ENCODE measurements at places on chromosomes 3 and 15.

DNA sequence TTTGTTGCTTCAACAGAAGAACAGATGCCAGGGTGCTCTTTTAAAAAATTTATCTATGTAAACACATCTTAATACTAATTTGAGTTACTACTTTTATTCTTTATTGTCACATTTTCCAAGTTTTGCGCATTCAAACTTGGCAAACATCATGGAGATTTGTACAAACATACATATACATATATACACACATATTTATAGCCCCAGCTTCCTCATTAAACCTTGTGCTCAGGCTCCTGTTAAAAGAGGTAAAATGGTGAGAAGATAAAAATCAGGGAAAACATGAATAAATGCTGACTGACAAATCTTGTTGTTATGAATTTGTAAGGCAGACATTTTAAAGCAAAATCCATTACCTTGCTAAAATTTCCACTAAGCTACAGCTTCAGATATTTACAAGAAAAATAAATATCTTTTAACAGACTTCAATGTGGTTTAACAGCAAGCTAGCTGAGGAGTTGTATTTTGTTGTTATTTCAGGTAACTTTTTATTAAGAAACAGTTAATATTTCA, 27.1 kb downstream of the CDV3 start:
- no peak for DNase-seq

- DNase-seq = no peak
Measured at GRCh38 chr15:98555173-98555515, 93.2 kb upstream of the IGF1R start.

DNA sequence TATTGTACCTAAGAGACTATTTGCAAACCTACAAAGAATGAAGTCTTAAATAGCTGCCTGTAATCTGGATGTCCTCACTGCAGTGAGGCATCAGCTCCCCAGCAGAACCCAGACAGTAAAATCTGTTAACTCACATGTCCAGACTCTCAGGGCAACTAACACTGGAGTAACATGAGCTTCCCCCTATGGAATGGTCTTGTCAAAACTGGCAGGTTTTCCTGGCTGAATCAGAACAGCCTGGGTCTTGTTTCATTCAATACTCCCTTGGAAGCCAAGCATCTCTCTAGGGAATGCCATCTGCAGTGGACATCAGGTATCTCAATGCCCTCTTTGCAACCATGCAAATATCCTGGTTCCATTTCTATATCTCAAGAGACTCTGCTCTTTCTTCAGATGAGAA, 24.4 kb downstream of the PTPN9 start:
- no peak for DNase-seq

DNA sequence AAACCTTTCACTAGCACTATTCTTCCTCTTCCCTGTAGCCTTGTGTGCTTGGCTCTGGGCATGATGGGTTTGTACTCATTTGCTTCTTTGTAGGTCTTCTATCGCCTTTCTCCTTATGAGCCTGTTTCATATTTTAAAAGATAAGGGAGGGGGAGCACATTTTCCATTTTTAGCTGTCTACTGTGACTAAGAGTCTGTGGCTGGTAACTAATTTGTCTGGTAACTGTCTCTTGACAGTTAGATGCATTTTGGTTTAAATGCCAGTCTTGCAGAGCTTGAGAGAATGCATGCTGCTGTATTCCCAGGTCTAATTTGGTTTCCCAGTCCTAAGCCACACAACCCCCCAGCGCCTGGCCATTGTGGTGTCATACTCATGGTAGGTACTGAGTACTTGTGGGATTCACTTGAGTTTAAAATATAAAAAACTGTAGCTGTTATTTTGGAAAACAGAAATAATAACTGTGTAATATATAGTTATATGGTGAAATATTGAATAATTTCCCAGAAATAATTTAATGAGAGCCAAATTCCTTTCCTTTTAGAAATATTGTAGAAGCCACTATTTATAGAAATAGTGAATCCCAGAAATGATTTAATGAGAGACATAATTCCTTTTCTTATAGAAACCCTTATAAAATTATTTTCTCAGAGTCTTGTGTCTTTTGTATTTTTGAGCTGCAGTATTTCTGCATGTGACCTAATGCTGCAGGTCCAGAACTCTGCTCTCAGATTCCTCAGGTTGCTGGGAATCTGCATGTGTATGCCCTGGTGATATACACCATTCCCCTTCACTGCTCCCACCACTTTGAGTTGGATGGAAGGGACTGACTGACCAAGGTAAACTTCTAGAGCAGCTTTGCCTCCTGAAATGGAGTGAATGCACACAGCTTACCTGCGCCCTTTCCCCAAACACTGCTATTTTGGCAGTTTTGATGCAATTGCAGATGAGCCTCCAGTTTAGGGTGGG, 13.9 kb upstream of the GPR171 start:
- no peak for DNase-seq

- DNase-seq = no peak
Measured at GRCh38 chr15:98077186-98077585, 116.7 kb downstream of the ARRDC4 start.

GRCh38 chr3:103894162-103894822, 1459.5 kb downstream of the ZPLD1 start:
- no peak for DNase-seq

- DNase-seq = no peak
Measured at GRCh38 chr3:67646586-67647234, 7.7 kb downstream of the SUCLG2 start.

GRCh38 chr3:126746395-126747177, 42.5 kb downstream of the CHCHD6 start:
- DNase-seq = no peak

DNA sequence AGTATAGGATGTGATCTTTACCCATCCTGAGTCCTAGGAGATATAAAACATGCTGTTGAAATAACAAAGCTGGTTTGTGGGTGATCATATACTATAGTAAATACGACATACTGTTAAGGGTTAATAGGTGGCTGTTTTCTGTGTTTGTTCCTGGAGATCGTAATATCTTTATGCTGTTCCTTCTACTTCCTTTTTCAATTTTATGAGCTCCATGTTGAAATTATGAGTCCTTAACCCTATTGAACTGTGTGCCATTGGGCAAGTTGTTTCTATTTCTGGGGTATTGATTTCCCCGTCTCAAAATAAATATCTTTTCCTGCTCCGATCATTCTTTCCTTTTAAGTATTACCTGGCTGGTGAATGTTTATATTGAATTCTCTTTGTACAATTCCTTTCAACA, 115.1 kb downstream of the LPP start:
- DNase-seq = no peak

- no peak for DNase-seq
Measured at GRCh38 chr3:9883706-9884554, 3.9 kb upstream of the CIDEC start.

GRCh38 chr15:54007256-54007655, 29.0 kb downstream of the UNC13C start:
- no peak for DNase-seq

GRCh38 chr3:179184826-179185225, 36.7 kb downstream of the PIK3CA start:
- no peak for DNase-seq

- DNase-seq = no peak
Measured at GRCh38 chr15:83057696-83058376, 9.2 kb downstream of the BTBD1 start.

- DNase-seq = no peak
Measured at GRCh38 chr15:40693904-40694687, 878 bp upstream of the RAD51 start.

DNA sequence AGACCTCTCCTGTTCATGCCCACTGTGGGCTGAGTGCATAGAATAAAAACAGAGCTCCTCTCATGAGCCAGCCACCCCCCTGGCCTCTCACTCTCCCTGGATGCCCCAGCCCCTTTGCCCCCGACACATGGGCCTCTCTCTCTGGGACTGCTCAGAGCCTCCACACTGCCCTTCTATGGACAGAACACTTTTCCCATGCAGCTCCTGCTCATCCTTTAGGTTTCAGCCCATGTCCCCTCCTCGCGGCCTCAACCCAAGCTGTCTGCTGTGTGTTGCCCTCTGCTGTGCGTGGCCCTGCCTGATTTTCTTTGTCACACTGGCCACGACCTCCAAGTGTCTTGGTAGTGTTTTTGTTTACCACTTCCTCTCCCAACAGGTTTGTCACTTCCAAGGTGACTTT, 20.7 kb upstream of the PRR23E start:
- no peak for DNase-seq

DNA sequence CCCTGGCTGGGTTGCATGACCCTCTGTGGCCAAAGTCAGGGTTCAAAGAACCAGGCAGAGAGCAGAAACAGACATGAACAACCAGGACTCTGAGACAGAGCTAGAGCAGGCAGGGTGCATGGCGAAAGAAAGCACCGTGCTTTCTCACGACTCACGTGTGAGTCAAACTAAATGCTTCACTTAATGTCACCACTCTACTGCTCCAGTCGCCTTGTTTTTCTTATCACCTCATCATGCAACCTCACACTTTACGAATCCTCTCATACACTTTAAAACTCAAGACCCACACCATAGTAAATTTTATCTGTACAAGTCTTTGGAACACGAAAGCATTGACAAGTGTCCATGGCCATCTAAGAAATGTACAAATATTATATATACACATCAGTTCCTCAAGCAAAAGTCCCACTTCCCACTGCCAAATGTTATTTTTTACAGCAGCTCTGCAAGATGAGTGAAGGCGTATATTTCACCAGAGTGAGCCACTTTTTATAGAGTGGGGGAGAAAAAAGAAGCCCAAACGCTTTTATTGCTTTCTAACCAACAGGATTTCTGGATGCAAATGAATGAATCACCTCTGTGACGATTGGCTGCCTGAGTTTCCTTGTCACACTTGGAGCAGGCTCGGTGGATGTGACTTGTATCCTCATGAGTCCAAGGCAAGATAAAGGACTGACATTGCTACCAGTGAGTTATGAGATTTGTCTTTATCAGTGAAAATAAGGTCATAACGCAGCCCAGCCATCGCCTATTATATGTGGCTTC, 16.0 kb upstream of the MEGF11 start:
- no peak for DNase-seq

DNA sequence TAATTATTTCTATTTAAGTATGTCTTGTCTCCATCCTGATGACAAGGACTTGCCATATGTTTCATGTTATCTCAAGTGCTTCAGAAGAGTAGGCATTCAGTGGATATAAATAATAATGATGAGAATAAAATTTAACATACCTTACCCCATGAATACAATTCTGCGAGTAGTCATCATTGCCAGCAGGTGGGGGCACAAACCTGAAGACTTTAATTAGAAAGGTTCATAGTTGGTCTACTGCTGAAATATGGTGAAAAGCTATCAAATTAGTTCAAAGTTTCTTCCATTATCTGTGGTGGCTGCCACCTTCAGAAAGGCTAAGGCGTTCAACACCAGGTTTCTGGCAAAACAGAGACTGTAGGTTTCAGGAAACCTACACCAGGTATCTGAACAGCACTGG, 100.9 kb downstream of the P3H2 start:
- no peak for DNase-seq

DNA sequence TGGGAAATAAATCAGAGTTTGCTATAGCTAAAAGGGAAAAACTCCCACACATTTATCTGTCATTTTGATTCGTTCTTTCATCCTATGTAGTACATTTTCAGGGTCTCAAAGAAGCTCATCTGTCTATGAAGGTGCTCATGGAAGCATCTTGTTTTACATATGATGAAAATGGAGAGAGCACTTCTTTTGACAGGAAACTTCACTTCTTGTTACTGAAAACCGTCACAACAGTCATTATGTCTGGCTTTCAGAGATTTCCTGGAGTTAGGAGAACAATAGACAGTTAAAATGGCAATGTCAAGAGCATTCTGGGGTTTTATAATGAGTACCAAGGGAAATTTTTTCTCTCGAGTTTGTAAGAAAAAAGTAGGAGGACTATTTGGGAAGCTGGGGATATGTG, 83.3 kb downstream of the TMEM108 start:
- DNase-seq = no peak

GRCh38 chr3:127730171-127730570, 57.4 kb downstream of the ABTB1 start:
- DNase-seq = no peak

- DNase-seq = no peak
Measured at GRCh38 chr3:156727519-156728205, 53.3 kb downstream of the TIPARP start.

GRCh38 chr15:60353245-60353920, 44.4 kb downstream of the ANXA2 start:
- DNase-seq = no peak
